ENCODE measurements at places on chromosomes 13 and 19.

DNA sequence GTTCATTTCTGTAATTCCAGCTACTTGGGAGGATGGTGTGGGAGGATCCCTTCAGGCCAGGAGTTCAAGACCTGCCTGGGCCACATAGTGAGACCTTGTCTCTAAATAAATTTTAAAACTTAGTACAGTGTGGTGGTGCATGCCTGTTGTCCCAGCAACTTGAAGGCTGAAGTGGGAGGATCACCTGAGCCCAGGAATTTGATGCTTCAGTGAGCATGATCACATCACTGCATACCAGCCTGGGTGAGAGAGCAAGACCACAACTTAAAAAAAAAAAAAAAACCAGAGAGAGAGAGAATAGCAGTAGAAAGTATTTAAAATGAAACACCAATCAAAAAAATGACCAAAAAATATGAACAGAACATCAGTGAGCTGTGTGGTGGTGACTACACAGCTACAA lies 7.1 kb upstream of the ZNF823 start:
- DNase-seq, result no peak

DNA sequence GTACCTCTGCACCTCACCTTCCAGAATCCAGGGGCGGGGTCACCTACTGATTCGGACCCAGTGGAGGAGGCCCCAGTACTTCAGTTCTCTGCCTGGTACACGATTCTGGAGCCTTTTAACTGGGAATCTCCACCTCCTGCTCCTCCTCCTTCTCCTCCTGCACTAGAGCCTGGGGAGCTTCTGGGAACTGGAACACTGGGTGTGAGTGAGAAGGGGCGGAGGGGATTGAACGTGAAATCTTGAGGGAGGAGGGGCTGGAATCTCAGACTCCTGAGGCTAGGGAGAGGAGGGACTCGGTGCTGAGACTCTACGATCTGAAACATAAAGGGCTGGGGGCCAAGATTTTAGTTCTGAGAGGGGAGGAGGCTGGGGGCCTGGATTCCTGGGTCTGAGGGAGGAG lies at the start of gene KLK8:
TSS of gene KLK8 (minus strand) at position 90 of the 400 bp plus-strand sequence. CDS start 437 bp downstream, outside the sequence.
- no peak for DNase-seq

GRCh38 chr19:14375055-14375581 lies 6.1 kb upstream of the ADGRE5 start:
- DNase-seq, result peak; percentile 58

DNA sequence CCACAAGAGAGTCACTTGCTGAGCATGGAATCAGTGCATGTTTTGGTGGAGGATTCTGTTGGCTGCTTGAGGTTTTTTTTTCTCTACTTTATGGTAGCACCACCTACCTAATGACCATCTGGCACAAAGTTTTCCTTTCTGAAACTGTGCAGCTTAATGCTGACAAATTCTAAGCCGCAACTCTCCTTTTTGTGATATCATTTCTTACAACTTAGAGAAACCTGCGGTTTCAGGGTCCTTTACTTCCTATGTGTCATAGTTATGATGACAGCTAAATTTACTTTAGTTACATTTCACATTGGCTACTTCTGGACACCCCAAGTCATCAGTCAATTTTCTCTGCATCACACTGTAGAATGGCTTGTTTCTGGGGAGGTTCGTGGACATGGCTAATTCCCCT lies 115.4 kb upstream of the TMTC4 start:
- DNase-seq, result no peak

DNA sequence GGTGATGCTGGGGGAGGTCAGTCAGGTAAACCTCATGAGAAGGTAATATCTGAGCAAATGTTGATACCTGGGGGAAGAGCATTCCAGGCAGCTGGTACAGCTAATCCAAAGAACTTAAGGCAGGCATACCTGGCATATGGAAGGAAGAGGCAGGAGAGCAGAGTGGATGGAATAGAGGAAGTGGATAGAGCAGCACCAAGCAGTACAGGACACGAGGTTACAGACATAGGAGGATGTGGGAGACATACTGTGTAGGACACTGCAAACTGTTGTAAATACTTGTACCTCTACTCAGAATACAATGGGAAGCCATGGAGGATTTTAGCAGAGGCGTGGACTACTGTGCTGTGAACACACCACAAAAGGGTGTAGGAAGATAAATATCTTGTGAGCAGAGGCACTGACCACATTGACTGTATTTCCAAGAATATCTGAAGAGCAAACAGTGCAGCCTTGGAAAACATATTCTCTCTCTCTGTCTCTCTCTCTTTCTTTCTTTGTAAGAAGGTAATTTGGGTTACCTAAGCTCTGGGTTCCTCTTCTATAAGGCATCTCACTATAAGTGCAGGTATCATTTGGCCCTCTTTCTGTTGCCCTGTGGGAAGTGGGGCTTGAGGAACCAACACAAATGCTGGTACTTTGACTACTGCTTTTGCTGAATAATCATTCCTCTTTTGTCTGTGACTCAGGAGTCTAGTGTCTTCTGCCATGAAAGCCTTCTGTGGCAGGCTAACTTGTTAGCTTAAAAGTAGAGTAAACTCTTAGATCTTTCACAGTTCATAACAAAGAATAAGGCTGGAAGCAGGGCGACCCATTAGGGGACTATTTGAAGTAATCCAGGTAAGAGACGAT lies 238.0 kb downstream of the VWA8 start:
- no peak for DNase-seq

- DNase-seq, result no peak
Observed at GRCh38 chr19:56858026-56858425, 17.5 kb upstream of the PEG3 start.

- DNase-seq, result no peak
Observed at GRCh38 chr19:42216653-42217519, 591 bp downstream of the DEDD2 start.

- DNase-seq, result no peak
Observed at GRCh38 chr13:38518328-38518727, 168.5 kb upstream of the FREM2 start.

- no peak for DNase-seq
Observed at GRCh38 chr19:4268816-4269430, 10.1 kb upstream of the SHD start.

- no peak for DNase-seq
Observed at GRCh38 chr13:50382951-50383350, 367.7 kb downstream of the KCNRG start.

GRCh38 chr19:44673510-44673909 lies 2.2 kb downstream of the CEACAM19 start:
- no peak for DNase-seq

GRCh38 chr19:47723581-47723940 lies 10.3 kb downstream of the EHD2 start:
- DNase-seq, result no peak

DNA sequence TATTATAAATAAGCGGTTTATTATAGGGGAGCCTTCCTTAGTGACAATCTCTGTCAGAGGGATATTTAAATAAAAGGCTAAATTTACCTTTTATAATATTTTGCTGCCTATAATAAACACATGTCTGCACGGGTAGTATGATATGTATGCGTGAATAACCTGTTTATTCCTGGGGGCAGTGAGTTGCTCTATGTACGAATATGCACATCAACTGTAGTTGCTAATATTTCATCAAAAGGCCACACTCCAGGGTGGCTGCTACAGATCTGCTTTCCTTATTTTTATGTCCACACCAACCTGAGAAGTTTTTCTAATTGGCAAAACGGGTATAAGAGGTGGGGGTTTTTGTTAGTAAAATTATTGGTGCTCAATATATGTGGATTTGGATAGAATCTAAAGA lies 192.0 kb downstream of the LHFPL6 start:
- DNase-seq, result no peak

GRCh38 chr13:39189778-39190177 lies 151.5 kb downstream of the NHLRC3 start:
- no peak for DNase-seq

DNA sequence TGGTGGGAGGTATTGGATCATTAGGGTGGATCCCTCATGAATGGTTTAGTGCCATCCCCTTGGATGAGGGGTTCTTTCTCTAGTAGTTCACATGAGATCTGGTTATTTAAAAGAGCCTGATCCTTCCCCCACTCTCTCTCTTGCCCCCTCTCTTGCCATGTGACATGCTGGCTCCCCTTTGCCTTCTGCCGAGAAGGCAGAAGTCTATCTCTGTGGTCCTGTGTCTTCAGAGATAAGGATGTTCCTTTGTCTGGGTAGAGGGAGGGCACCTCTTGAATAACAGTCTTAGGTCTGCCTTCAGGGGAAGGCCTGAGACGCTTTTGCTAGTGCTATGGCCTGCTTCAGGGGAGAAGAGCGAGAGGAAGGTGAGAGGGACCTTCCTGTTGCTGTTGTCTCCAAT lies 2.0 kb upstream of the ZDHHC20 start:
- DNase-seq, result no peak

DNA sequence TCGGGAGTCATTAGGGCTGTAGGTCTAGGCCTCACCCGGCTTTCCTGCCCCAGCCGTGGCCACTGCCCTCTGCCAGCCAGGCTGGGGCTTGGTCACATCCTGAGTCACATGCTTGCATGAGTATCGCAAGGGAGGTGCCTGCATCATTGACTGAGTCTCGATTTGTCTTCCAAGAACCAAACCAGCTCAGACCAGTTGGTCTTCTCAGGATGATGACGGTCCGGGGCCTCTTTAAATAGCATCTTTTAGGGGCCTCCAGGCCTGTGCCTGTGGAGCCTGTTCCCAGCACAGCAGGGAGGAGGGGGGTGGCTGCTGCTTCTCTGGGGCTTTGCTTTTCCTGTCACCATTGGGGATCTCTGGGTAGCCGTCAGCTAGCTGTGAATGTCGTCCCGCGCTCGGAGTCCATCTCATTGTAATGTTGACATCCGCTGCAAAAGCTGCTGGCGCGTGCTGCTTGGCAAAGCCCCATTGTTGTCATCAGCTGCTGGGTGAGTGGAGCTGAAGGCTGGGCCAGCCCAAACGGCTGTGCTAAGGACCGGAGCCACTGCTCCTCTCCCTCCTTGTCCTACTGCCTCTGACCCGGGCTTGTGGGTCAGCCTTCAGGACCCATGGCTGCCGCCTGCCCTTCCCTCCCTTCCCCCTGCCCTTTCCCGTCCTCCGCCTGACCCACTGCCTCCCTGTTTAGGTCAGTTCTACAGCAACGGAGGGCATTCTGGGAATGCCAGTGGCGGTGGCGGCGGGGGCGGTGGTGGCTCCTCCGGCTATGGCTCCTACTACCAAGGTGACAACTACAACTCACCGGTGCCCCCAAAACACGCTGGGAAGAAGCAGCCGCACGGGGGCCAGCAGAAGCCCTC lies 14.3 kb upstream of the QTRT1 start:
- DNase-seq, result no peak

- no peak for DNase-seq
Observed at GRCh38 chr13:85797311-85797710, 1.9 kb downstream of the SLITRK6 start.

DNA sequence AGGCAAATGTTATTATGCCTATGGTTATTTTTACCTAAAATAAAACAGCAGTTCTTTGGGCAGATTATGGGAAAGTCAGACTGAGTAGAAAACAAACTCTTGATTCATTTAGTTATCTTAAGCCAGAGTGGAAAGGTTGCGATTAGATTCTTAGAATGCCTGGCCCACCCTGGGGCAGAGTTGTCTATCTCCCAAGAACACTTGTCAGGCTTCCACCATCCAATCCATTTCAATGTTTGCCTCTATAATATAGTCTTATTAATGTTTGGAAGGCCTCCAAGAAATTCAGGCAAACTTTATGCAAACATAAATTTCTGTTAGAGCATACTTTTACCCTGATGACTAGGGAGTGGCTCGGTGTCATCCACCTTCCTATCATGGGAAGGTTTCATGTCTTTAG lies 207.0 kb downstream of the SLITRK6 start:
- DNase-seq, result no peak

GRCh38 chr13:26230703-26231102 lies 8.6 kb upstream of the RNF6 start:
- no peak for DNase-seq
